ENCODE measurements at places on chromosomes 16 and 17. TPM values are rescaled to one million over a fixed set of nuclear protein-coding genes. Genes with fewer than 3 reads are reported as not detected.

DNA sequence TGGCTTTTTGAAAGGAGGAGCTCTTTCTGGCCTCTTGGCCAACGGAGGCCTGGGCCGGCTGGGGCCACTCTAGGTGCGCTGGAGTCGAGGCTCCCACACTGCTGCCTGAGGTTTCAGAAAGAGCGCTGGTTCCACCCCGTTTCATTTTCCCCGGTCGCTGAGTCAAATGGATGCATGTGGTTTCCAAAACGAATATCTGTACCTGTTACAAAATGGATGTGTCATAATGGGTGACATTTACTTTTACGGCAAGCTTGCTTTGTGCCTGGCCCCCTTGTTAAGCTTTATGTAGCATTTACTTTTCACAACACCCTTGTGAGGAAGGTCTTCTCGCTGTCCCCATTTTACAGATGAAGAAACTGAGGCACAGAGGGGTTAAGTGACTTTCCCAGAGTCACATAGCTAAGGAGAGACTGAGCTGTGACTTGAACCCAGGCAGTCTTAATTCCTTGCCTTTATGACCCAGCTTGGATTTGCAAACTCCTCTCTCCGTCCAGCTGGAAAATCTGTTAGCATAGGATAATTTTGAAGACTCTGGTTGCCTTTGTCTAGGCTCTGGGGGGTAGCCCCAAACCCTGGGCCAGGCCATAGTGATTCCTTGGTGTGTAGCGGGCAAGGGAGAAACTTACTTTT is 10.6 kb downstream of the KSR1 start:
- H3K4me1 ChIP-seq, result peaks cover 30% of the 10 kb centered on the region
- H3K36me3 ChIP-seq, result no peaks in the 10 kb centered on the region
- peak overlapping the region; percentile 49 for H3K27ac ChIP-seq
- H3K27me3 ChIP-seq, result no peaks in the 10 kb centered on the region

DNA sequence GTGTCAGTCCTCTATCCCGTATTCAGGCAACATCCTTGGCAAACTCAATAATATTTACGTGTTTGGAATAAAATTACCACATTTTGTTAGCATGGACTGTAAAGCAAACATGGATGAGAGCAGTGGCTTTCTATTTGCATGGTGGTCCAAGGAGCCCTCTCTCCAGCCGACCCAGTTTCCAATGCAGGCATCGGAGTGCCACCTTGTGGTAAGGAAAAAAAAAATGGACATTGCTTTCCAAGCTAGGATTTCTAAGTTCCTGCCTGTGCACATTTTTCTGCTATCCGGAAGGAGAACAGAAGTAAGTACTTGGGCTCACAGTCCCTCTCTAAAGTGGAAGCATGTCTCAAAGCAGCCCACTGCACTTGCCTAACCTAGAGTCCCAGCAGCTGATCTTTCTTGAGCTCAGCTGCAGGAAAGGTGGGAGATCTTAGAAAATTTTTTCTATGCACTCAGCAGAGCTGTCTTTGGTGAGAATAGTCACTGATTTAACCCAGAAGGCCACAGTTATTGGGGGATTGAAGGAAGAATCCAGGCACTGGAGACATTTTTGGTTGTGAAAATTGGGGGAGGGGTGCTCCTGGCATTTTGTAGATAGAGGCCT is 46.0 kb upstream of the ERCC4 start:
- H3K27me3 ChIP-seq, result peaks cover 6% of the 10 kb centered on the region
- no peak for DNase-seq
- no peak overlapping the region for H3K4me3 ChIP-seq
- no peak overlapping the region for H3K27ac ChIP-seq
- H3K36me3 ChIP-seq, result no peaks in the 10 kb centered on the region

Gene BFAR
- total RNA-seq, result 70.8 TPM

Gene C17orf113
- 0.93 TPM for total RNA-seq

Gene NPW
- total RNA-seq, result not detected

Gene KRTAP16-1
- total RNA-seq, result 1.1 TPM

Gene ZP2
- total RNA-seq, result not detected

- H3K36me3 ChIP-seq, result peaks cover 12% of the 10 kb centered on the region
Observed at GRCh38 chr16:57141822-57142631, 43.8 kb downstream of the PSME3IP1 start.

DNA sequence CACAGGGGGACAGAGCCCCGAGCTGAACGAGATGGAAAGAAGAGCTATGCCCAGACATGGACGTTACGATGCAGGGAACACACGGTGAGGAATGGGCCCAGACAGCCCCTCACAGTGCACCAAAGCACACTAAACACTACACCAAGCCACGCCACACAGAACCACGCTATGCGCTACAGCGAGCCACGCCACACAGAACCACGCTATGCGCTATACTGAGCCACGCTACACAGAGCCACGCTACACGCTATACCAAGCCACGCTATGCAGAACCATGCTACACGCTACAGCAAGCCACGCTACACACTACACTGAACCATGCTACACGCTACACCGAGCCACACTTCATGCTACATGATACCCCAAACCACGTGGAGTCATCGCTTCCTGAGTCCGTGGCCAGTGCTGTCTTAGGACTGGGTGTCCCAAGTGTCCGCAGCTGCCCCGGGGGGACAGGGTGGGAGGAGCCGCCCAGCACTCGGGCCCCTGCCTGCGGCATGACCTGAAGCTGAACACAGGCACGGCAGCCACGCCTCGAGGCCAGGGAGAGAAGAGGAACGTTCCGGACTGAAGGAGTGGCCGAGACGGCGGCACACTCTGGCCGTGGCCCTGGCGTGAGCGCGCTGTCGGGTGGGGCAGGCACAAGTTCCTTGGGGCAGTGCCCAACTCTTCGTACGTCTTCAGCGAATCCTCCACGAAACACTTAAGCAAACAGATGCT is 61.3 kb downstream of the LMF1 start:
- H3K36me3 ChIP-seq, result peaks cover 21% of the 10 kb centered on the region
- no peak for DNase-seq
- H3K4me3 ChIP-seq, result no peak overlapping the region
- no peaks in the 10 kb centered on the region for H3K27me3 ChIP-seq
- no peaks in the 10 kb centered on the region for H3K4me1 ChIP-seq
- no peak overlapping the region for H3K27ac ChIP-seq

Data from T-cell (primary cell).